Inflammatory macrophage treated with lipopolysaccharide for 4 hours (primary cell): ENCODE measurements at places on chromosomes 13 and 19.
A peak's percentile ranks its signal among the peaks of the same experiment; 100 is the strongest.

DNA sequence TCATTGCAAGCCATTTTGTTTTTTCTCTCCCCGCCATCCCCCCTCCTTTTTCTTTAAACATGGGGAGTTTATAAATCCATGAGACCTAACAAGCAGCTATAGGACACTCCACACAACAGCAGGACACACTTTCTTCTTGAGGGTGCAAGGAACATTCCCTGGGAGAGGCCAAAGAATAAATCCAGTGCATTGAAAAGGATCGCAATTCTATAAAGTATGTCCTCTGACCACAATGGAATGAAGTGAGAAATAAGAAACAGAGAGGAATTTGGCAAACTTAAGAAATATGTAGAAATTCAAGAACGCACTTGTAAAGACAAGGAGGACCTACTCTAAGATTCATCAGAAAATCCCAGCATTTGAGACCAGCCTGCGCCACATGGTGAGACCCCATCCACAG is 11.9 kb downstream of the KLF2 start:
- no peak for DNase-seq

- DNase-seq, result no peak
Measured at GRCh38 chr19:663682-664117, 686 bp upstream of the RNF126 start.

DNA sequence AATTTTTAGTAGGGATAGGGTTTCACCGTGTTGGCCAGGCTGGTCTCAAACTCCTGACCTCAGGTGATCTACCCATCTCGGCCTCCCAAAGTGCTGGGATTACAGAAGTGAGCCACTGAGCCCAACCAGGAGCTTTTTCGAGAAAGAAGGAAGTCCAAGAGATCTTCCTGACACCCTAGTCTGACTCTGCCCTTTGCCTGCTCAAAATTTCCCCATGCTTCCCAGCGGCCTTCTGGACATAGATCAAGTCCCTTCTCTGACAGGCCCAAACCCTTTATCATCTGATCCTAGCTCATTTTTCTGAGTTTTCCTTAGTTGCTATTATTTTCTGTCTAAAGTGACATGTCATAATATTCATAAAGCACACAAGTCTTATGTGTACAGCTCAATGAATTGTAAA is 1.5 kb upstream of the BAX start:
- DNase-seq, result no peak

DNA sequence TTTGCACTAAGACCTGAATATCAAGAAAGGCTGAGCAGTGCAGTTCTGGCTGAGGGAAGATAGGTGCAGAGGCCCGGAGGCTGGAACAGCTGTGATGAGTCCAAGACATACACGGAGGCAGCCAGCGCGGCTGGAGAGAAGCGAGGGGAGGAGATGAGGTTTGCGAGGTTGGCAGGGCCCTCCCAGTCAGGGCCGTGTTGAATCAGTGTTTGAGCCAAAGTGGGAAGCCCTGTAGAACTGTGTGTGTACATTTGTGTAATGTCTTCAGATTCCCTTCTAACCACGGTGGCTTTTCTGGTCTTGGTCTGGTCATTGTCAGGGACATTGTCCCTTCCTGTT is 34.9 kb downstream of the PAK4 start:
- no peak for DNase-seq

- no peak for DNase-seq
Measured at GRCh38 chr13:54775501-54776191, 1747.0 kb downstream of the OLFM4 start.

DNA sequence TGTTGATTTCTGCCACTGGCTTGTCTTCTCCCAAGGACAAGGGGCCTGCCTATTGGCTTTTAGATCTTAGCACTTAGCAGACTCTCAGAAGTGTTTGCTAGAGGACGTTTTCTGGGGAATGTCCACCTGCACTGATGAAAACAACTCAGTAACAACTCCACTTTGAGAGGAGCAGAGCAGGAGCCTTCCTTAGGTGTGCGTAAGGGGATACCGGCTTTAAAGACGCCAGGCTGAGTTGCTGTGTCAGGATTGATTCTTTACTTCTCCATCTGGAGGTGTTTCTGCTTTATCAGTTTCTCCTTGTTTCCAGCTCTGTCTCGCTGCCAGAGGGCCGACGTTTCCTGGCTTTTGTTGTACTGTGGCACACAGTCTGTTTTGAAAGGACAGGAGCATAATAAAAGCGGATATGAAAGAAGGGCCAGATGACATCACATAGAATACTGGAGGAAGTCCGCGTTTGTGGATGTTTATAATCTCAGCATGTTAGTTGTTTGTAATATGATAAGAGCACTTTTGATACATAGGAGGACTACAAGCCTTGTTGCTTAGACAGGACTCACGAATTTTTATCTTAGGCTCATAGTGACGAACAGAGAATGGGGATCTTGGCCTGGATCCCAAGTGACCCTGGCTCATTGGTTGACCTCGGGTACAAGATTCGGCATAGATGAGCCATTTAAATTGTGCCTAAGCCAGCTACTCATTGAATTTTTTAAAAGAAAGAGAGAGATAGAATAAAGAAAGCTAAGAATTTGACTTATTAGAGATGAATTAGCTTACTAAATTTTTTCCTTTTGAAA is 34.6 kb downstream of the COL4A2 start:
- DNase-seq, result peak; percentile 72

- peak; percentile 8 for DNase-seq
Measured at GRCh38 chr13:113759525-113760137, 605 bp downstream of the TMEM255B start.

- DNase-seq, result peak; percentile 67
Measured at GRCh38 chr13:113742000-113742441, 17.0 kb upstream of the TMEM255B start.

DNA sequence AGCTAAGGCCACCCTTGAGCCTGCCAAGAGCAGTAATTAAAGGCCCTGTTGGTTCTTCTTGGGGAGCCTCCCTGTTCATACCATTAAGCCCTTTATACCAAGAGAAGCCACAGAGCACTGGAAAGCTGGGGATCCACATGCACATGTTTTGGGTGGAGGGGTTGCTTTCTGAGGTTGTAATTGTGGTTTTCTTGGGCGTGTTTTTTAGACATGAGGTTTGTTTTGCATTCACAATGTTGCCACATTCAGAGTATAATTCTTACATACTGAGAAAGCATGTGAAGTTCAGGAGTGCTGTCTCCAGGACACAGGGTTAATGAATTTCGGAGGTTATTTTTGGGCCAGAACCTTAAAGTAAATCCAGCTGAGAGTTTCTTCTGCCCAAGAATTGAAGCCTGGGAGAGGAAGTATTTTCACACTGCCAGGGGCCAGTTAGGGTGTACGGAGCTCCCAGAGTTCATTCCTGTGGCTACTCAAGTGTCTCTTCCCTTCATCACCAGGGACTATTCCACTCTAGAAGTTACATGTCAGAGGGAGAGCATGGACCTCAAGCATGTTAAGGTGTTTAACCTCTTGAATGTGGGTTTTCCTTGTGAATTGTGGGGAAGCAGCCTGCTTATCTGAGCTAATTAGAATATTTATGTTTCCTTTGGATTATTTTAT is 37.0 kb downstream of the ZNF136 start:
- no peak for DNase-seq

DNA sequence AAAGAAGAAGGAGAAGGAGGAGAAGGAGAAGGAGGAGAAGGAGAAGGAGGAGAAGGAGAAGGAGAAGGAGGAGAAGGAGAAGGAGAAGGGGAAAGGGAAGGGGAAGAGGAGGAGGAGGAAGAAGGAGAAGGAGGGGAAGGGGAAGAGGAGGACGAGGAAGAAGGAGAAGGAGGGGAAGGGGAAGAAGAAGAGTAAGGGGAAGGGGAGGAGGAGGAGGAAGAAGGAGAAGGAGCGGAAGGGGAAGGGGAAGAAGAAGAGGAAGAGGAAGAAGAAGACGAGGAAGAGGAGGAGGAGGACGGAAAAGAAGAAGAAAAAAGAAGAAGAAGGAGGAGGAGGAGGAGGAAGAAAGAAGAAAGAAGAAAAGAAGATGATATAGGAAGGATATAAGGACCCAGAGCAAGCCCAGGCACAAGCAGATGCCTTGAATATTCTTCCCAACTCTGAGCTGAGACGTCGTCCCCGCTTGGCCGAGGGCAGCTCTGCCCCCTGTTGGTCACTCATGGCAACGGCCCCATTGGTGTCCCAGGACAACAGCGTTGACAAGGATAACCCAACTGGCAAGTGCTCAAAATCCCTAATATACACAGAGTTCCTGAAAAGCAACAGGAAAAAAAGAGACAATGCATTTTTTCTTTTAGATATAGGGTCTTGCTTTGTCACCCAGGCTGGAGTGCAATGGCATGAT is 30.6 kb upstream of the IGSF23 start:
- no peak for DNase-seq

DNA sequence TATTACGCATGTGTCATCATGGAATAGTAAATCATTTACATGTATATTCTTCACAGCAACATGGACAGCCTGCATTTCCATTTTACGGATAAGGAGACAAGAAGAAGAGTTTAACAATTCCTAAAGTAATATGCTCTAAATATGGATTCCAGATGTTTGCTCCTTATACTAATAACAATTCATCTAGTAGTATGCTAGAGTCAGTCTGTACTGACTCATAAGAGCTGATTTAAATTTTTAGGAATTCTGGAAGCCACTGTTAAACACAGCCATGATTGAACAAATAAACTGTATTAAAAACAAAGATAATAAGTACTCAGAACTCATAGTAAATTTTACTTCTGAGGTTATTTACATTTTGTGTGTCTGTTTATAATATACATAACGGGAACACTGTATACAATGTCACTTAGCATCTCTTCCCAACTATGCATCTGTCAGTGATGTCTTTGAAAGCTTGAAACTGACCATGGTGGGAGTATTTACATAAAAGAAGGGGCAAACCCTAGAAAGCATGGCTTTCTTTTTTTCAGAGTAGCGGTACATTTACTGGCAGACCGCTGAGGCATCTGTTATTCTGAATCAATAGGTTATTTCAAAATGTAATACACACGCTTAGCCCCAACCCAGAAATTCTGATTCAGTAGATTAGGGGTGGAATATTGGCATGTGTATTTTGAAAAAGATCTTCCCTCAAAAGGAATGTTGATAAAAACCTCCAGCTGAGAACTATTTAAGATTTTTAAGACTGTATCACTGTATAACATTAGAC is 12.9 kb downstream of the ZC3H13 start:
- no peak for DNase-seq

GRCh38 chr13:82751206-82751605 is 1131.1 kb downstream of the SLITRK1 start:
- no peak for DNase-seq

- peak; percentile 49 for DNase-seq
Measured at GRCh38 chr19:39951686-39952085, 17.3 kb upstream of the FCGBP start.

DNA sequence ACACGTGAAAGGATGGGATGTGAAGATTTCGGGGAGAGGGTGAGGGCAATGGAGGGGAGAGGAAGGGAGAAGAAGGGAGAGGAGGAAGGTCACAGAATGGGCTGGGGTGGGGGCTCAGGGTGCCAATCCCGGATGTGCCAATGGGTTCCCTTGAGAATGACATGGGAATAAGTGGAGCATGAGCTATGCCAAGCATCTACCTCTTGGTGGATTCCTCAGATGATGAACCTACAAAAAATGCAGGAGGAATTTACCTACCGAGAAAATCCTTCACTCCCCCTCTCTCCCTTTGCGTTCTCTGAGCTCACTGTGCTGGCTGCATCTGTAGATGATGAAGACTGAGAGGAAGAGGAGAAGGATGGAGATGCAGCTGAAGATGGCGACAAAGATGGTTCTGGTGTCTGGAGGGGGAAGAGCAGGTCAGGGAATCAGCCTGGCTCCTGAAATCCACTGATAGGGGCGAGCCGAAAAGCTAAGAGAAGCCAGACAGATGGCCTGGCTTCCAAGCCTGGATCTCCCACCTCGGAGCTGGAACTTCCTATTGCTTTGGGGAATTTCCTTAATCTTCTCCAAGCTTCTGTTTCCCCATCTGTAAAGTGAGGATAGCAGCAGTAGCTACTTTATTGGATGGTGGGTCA is 21.6 kb downstream of the VSTM1 start:
- no peak for DNase-seq

DNA sequence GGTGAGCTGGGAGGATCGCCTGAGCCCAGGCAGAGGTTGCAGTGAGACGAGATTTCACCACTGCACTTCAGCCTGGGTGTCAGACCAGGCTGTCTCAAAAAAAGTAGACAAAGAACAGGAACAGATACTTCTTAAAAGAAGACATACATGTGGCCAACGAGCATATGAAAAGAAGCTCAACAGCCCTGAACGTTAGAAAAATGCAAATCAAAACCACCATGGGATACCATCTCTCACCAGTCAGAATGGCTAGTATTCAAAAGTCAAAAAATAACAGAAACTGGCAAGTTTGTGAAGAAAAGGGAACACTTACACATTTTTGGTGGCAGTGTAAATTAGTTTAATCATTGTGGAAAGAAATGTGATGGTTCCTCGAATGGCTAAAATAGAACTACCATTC is 3.0 kb upstream of the LGALS14 start:
- no peak for DNase-seq

- peak; percentile 97 for DNase-seq
Measured at GRCh38 chr13:40770934-40771618, at the start of gene MRPS31. Gene MRPS31, minus strand, starts transcription at chr13:40771190. Its CDS starts 54 bp downstream, at chr13:40771136.

DNA sequence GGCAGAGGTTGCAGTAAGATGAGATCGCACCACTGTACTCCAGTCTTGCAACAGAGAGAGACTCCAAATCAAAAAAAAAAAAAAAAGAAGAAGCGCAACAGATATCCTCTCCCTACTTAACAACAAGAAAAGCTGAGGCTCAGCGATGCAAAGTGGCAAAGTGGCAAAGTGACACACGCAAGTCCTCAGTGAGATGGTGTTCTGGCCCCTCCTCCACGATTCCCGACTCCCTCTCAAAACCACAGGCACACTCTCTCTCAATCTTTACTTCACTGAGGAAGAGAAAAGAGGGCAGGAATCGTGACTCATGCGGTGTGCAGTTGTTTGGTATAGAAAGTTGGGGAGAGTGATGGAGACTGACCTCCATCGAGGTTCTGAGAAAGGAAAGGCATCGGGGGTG is 12.6 kb downstream of the FFAR2 start:
- peak; percentile 63 for DNase-seq

DNA sequence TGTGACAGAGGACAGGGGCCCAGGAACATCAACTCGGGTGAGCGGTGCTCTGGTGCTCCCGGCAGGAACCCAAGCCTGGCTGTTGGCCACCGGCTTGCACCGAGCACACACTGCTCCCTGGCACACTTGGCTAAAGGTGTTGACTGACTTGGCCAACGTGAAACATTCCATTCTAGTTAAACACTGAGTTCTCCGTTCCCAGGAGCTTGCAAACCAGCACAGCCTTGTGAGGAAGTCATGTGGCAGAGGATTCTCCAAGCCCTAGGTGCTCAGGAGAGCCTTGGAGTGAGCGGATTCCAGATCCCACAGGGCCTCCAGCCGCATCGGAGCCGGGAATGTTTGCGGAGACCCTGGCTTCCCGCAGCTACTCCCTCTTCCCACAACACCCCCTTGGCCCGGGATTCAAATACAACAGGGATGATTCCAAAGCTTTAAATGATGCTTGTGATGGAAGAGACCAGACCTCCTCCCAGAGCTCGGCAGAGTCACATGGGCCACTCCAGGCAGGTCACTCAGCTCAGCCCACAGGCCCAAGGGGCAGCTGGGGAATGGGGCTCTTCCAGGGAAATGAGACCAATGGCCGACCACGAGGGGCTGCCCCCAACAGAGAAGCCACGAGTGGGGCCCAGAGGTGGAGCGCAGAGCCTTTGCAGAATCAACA is 2.9 kb downstream of the C13orf46 start:
- no peak for DNase-seq

GRCh38 chr13:41370736-41371135 is 59.7 kb downstream of the NAA16 start:
- DNase-seq, result no peak
